ENCODE measurements at places on chromosomes 3 and 15.
A peak's percentile ranks its signal among the peaks of the same experiment; 100 is the strongest.

- no peak for DNase-seq
These were observed 27.2 kb downstream of the CYFIP1 start for GRCh38 chr15:22952796-22953579.

DNA sequence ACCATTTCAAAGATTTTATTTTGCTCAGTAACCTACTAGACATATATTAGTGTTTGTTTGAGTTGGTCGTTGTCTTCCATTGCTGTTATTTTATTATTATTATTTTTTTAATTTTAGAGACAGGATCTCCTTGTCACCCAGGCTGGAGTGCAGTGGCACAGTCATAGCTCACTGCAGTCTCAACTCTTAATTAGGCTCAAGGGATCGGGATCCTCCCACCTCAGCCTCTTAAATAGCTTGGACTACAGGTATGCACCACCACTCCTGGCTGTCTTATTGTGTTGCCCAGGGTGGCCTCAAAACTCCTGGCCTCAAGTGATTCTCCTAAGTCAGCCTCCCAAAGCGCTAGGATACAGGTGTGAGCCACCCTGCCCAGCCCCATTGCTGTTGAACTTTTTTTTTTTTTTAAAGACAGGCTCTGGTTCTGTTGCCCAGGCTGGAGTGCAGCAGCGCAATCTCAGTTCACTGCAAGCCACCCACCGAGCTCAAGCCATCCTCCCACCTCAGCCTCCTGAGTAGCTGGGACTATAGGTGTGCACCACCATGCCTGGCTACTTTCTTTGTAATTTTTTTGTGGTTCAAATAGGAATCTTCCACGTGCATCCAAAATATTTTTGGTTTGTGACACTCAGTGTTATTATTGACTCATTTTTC lies 18.2 kb downstream of the SETD5 start:
- no peak for DNase-seq

GRCh38 chr3:53016236-53016635 lies 29.6 kb downstream of the SFMBT1 start:
- no peak for DNase-seq

- DNase-seq, result no peak
These were observed 30.1 kb upstream of the CERS3 start for GRCh38 chr15:100558771-100559254.

GRCh38 chr15:91116113-91117067 lies 16.3 kb downstream of the SV2B start:
- DNase-seq, result peak; percentile 2

DNA sequence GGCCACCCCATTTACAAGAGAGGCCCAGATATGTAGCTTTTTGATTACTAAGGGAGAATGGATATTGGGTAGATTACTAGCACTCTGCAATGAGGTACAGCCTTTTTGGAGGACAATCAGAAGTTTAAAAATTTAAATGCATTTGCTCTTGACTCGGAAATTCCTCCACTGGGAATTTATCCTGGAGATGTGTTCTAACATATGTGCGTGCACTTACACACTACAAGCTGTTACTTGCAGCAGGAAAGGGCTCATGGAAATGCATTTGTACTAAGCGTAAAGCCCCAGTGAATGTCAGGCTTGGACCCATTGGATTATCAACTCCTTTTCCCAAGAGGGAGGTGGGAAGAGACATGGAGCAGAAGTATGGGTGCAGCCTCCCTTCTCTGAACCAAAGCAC lies 7.8 kb upstream of the POMGNT2 start:
- no peak for DNase-seq

DNA sequence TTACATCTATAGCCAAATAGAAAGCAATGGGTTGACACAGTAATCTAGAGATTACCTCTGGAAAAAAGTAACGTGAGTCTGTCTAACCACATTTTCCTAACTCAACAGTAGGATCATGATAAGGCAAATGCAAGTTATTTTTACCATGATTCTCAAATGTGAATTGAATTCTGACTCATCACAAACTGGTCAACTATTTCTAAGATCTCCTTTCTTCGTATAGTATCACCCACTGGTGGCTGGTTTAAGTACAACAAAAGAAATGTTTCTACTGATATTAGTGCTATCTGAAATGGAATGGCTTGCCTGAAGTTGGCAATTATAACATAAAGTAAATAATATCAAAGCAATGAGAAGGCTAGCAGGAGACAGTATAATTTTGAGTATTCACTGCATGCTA lies 102.2 kb downstream of the ABI3BP start:
- peak; percentile 36 for DNase-seq

- no peak for DNase-seq
These were observed 4.5 kb upstream of the RPSA start for GRCh38 chr3:39401983-39402382.

GRCh38 chr3:176964661-176965060 lies 232.6 kb downstream of the TBL1XR1 start:
- no peak for DNase-seq

- DNase-seq, result peak; percentile 45
These were observed 65.2 kb upstream of the TRA2B start for GRCh38 chr3:186002884-186003472.

DNA sequence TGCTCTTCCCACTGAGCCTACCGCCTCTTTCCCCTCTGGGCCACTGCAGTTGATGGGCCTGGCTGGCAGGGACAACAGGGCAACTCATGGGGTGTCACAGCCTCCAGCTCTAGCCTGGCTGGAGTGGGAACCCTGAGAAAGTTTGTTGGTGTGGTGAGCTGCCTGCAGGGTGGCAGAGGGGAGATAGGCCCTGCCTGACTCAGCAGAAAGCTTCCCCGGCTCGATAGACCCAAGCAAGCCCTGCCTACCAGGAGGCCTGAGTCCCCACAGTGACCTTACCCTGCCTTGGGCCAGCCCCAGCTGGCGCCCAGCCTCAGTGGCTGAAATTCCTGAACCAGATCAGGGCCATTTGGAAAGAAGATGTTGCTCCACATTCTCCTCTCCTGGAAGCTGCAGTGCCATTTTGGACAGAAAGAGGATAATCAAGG lies 29.4 kb downstream of the ABTB1 start:
- DNase-seq, result no peak

- peak; percentile 28 for DNase-seq
These were observed 799.8 kb downstream of the NSUN3 start for GRCh38 chr3:94862703-94863102.

DNA sequence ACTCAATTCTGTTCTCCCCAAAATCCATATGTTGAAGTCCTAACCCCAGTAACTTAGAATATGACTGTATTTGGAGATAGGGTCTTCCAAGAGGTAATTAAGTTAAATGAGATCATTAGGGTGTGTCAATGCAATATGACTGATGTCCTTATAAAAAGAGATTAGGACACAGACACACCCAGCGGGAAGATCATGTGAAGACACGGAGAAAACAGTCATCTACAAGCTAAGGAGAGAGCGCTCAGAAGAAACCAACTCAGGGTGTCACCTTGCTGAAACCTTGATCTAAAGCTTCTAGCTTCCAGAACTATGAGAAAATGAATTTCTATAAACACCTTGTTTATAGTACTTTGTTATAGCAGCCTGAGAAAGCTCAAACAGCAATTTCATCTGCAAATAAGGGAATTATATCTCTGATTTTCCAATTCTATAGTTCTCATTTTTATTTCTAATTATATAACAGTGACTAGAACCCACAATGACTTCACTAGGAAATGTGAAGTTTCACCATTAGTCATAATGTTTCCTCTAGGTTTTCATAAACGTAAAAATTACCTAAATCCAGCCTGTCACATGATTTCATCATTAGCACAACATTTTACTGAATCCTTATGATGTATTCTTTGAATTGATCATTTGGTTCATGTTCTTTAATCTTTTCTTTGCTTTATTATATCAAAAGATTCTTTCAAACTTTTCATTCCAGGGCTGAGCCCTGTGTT lies 459.1 kb upstream of the MDFIC2 start:
- DNase-seq, result no peak

DNA sequence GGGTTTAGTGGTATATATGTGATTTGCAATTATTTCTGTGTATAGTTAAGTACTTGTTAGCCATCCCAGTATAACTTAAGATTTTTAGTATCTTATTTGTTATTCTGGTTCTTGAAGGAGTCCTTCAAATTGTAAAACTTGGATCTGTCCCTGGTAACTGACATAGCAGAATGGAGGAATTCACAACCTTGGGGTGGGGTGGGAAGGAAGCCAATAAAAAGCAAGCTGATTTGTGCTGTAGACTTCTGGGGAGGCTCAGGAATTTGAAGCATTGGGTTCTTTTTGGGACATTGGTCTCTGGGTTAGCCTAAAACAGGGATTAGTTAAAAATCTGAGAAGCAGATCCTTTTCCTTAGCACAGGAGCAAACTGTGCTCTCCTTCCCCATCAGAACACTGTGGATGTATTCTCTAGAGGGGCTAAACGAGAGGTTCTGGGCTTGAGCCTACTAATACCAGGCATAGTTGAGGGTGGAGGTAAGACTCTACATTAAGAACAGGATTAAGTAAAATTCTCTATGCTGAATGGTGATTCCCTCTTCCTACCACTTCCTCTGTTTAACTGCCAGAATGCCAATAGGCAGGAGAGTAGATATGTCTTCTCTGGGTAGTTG lies 42.2 kb downstream of the GMPS start:
- peak; percentile 9 for DNase-seq

Measured in fibroblast of villous mesenchyme (primary cell).